ENCODE measurements at places on chromosomes 6 and 20.

DNA sequence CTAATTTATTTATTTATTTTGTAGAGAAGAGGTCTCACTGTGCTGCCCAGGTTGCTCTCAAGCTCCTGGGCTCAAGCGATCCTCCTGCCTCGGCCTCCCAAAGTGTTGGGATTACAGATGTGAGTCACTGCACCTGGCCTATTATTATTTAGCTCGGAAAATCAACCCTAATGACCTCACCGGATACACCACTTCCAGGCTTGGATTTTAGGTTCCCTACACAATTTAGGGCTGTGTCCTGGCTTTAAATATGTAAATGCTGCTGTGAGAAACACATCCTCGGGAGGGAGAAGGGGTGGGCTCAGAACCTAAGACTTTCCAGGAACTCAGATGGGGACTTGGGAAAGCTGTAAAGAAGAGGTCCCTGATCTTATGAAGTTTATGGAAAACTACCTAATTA, 51.0 kb upstream of the SLC32A1 start:
- no peak for DNase-seq

DNA sequence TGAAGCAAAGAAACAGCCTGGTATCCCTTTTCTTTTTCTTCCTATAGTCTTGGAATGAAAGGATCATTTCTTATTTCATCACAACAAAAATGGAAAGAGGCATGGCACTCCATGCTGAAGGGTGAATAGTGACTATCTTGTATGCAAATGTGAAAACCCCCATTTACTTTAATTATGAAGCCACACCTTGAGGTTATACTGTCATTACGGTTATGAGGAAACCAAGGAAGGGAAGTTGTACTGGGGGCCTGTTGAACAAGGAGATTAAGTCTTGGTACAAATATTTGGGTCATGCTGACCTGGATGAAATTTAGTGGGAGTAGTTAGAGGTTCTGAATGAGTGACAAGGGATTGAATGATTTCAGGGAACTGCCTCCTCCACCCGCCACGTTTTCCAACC, 8.7 kb upstream of the STXBP5 start:
- no peak for DNase-seq

DNA sequence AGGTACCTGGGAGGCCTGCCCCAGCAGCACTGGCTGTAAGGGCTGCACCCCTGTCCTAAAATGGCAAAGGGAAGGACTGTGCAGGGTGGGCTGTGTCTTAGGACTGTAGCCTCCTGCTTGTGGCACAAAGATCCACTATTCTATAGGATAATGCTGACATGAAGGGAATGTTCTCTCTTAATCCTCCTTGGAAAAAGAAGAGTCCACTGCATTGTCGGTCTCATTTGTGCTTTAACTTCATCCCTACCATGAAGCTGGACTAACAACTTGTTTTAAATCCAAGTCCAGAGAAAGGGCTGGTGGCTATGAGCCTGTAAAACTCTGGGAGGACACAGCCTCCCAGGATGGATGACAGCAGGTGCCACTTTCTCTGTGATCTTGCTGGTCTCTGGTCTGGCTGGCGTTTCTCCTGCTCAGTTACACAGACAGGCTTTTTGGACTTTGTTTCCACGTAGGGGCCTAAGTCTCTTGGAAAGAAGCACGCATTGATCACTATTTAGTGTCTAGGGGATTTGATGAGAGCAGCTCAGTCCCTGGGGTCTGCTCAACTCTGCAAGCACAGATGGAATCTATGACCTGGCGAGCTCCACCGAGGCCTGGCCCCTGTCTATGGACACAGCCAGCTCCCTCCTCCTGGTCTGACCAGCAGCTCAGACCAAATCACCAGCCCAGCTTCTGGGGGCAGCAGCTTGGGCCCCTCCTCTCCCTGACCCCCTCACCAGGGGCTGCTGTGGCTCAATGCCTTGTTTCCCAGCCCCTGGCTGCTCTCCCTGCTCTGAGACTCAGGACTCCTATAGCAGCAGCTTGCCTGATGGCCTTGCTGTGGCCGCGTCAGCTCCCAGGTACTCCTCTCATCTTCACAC, 4.8 kb downstream of the CST3 start:
- no peak for DNase-seq

DNA sequence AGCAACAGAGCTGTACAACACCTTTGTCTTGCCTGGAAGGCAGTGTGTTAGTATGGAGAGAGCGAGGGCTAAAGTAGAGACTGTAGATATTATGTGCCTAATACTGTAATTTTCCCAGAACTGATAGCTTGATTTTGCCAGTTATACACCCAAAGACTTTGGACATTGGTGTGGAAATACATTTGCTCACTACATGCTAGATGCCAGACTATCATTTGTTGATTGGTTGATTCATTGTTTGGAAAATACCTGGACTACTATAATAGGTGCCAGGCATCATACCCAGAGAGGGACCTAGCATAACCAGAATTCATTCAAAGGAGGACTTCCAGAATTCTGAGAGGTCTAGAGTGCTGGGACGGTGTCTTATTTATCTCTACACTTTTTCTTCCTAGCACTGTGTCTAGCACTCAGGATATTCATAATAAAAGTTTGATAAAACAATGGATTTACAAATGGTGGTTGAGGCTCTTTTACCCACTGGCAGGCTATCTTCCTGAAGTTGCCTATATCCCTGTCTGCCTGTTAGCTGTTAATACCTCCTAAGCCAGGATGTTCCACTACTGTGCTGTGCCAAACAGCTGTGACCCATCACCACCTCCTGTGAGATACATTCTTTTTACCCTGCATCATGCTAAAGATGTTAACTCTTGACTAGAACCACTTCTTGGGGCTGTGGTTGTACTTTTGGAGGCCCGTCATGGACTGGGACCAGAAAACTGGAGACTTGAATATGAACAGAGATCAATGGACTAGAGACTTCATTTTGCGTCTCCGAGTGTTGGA, 72.2 kb upstream of the FUCA2 start:
- no peak for DNase-seq

DNA sequence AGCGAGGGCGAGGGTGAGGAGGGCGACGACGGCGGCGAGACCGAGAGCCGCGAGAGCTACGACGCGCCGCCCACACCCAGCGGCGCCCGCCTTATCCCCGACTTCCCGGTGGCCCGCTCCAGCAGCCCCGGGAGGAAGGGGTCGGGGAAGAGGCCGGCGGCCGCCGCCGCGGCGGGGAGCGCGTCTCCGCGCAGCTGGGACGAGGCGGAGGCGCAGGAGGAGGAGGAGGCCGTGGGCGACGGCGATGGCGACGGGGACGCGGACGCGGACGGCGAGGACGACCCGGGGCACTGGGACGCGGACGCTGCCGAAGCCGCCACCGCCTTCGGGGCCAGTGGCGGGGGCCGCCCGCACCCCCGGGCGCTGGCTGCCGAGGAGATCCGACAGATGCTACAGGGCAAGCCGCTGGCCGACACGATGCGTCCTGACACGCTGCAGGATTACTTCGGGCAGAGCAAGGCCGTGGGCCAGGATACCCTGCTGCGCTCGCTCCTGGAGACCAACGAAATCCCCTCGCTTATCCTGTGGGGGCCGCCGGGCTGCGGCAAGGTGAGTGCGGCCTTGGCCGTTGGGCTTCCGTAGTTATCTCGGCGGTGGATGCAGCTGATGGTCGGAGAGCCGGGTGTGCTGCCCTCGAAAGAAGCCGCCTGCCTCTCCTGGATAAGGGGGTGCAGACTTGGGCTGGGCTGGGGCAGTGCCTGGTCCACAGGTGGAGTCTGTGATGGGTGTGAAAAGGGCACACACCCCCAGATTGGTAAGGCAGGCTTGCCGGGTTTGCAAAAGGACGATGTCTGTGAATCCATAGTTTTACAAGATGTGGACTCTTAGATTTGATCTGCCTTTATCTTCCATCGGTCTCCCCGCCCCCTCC, 938 bp downstream of the WRNIP1 start:
- no peak for DNase-seq

- DNase-seq = no peak
Observed at GRCh38 chr20:21702553-21703470, 2.7 kb upstream of the PAX1 start.

Measured in GOT3 (cell line).